ENCODE measurements at places on chromosomes 16 and 17.
A peak's percentile ranks its signal among the peaks of the same experiment; 100 is the strongest.

DNA sequence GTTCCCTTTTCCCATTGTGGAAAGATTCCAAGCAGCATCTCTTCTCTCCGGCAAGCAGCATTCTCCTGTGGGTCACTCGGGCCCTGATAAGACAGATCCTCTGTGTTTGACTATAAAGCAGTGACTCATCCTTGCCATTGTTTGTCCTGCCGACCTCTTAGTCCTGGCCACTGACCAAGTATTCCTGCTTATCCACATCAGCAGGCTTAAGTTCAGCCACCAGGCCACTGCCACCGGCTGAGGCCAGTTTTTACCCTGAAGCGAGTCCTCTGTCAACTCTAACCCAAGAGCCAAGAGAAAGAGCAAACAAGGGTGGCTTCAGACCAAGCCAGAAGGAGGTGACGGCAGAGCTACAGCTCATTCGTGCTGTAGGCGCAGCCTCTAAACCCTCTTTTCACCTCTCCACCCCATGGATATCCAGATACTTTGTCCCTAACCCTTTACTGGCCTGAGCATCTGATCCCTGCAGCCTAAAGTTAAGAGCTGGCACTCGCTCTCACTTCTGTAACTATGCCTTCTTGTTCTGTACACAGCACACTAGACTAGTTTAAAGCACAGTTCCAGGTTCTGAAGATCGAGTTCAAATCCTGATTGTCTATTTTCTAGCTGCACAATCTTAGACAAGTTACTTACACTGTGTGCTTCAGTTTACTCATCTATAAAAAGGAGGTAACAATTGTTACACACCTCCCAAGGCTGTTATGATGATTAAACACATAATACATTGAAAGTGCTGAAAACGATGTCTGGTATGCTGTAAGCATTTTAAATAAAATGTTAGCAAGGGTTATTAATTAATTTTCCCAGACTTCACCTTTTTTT lies 31.0 kb downstream of the SOX9 start:
- DNase-seq: no peak

- DNase-seq: peak; percentile 8
Measured at GRCh38 chr17:51487947-51488346, 227.6 kb downstream of the UTP18 start.

GRCh38 chr16:83623091-83623730 lies 184.6 kb upstream of the HSBP1 start:
- DNase-seq: no peak

DNA sequence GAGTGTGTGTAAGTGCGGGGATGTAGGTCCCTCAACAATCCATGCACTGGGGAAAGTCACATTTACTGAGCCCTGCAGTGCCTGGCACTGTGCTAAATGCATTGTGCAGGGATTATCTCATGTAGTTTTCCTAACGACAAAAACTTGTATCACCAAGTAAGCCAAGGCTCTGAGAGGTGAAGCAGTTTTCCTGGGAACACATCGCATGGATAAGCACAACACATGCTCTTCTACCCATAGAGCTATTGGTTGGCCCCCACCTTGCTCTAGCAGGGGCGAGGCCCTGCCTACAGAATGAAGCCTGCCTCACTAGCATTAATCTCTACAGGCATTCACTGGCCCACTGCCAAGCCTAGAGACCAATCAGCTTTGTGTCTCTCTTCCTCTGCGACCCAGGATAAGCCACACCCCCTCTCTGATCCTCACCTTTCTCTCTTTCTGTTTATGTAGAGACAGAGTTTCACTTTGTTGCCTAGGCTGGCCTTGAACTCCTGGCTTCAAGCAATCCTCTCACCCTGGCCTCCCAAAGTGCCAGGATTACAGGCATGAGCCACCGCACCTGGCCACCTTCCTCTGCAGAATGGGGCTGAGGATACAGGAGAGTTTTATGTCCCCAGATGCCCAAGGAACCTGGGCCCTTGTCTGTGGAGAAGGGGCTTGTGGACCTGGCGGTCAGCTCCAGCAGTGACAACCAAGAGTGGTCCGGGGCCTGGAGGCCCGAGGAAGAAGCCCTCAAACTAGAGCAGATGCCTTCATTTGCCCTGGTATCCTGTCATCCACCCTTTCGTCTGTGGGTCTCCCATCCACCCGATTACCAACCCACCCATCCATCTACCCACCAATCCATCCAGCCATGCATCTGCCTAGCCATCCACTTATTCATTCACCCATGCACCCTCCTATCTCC lies 12.8 kb downstream of the CDH16 start:
- DNase-seq: peak; percentile 11

GRCh38 chr17:20916383-20916782 lies 126.4 kb downstream of the USP22 start:
- no peak for DNase-seq

GRCh38 chr17:46262271-46262670 lies 32.7 kb upstream of the LRRC37A start:
- no peak for DNase-seq

- no peak for DNase-seq
Measured at GRCh38 chr16:86044241-86044671, 145.3 kb downstream of the IRF8 start.

DNA sequence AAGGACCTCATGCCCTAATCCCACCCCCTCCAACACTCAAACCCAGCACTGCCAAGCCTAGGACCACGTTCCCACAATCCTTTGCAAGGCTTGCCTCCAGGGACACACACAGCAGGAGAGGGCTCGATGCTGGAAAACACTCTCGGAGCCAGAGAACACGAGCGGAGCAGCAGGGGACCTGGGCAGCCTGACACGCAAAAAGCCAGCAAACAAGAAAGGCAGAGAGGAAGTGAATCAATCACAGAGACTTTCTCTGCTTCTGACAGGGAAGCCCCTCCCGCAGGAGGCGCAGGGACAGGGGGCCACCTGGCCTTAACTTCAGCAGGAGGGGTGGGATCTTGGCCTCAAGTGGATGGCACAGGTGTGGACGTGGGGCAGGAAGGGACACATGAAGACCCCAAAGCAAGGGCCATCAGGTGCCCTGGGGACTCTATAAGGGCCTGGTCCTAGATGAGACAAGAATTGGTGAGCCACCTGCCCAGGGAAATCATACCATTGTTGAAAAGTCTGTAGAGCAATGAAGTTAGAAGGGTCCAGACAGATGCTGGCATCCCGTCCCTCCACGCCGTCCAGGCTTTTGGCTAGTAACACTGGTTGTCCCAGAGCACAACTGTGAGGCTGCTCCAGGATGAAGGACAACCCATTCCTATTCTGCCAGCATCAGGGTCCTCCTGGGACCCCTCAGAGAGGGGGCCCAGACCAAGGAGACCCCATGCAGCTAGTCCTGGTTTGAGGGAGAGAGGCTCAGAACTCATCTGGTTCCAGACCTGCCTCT lies 2.2 kb downstream of the SDK2 start:
- DNase-seq: no peak

DNA sequence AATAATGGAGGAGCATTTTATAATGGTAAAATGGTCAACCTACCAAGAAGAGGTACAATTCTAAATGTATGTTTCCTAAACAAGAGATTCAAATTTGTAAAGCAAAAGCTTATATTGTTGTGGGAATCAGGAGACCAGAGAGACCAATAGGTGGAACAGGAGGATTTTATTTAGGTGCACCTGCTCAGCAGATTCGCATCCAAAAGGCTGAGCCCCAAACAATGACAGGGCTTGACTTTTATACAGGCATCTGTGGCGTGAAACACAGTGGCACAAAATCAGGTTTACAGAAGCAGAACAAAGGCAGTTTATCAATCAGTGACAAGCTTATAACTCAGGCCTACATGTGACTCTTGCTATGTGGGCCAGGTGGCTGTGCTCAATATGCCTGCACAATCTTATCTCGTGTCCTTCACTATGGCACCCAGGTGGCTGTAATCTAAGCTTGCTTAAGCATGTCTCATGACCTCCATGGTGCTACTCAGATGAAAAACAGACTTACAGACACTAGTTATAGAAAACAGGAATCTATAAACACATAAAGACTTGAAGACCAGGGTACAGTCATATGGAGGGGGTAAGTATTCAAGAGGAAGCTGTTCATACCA lies 780.2 kb upstream of the CA10 start:
- no peak for DNase-seq

DNA sequence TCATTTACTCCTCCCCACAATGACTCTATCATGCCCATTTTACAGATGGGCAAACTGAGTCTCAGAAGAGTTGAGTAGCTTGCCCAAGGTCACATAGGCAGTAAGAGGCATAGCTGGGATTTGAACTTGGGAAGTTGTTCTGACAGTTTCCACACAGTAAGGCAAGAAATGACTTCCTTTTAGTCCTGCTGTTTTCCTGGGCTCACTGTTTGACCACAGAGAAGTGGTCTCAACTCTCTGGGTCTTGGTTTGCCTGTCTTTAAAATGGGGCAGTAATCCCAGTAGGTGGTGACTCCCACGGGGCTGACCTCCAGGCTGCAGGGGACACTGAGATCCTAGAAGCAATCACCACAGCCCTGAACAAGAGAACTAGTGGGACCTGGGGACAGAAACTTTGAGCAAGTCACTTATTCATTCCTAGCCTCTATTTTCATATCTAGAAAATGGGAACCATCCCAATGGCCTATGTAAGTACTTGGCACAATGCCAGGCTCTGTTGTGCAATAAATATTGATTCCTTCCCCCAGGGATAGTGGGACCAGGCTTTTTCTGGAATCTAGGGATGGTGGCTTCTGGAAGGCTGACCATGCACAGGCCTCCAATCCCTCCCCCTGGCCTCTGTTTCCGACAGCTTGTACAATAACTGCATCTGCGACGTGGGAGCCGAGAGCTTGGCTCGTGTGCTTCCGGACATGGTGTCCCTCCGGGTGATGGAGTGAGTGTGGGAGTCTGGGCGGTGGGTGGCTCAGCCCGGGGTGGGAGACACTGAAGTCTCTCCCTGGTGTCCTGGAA lies 20.5 kb downstream of the DEXI start:
- no peak for DNase-seq

DNA sequence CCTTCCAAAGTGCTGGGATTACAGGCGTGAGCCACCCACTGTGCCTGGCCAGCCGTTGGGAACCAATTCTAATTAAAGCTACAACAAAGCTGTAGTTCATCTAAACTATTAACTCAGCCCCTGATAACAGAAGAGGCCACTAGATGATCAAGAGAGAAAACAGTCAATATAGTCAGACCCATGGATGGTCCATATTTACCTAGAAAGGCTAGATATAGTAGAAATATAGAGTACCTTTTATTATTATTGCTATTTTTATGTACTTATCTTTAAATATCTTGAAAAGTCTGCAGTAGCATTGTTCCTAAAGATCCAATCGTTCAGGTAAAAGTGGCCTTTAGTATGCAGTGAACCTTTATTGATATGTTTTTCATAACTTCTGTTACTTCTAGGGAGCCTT lies 43.2 kb downstream of the RNF213 start:
- DNase-seq: no peak

DNA sequence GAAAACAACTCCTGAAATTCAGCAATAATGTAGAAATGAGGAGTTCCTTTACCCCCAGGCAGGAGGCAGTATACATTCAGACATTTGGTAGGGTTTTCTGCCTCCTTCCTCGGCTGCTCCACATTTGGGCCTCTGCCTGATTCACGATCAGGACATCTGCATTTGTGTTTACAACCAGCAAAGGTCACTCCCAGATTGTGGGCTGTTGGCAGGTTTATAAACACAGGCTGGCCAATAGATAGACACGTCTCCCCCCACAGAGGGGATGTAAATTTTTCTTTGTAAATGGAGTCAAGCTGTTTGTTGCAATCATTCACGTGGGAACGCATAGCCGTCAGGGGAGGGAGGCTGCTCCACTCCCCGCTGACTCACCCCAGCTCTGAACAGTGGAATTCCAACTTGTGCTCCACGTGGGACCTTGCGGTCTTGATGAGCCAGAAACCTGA lies 252.1 kb upstream of the N4BP1 start:
- DNase-seq: no peak

- DNase-seq: no peak
Measured at GRCh38 chr16:72884573-72884972, 163.4 kb downstream of the ZFHX3 start.

DNA sequence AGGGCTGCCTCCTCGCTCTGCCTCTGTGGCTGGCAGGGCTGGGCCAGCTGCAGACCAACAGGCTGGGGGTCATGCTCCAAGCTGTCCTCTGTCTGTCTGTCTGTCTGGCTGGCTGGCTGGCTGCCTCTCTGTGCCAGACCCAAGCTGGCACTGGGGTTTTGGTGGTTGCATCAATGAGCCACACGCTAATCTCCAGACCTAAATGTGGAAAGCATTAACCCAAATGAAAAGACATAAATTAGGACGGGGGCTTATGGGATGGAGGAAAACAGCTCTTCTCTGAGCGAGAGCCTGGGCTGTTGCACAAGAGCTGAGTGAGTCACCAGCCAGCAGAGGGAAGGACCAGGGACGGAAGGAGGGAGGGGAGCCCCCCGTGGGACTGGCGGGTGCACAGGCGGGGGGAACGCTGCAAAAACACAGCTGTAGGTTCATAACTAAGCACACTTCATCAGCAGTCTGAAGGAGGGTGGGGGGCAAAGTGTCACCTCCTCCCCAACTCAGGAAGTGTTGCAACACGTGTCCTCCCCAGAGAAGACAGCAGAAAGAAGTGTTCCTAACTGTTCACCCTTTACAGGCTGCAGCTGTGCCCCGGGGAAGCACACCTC lies 83.4 kb downstream of the GAS7 start:
- DNase-seq: peak; percentile 85

GRCh38 chr17:42889809-42890208 lies 10.8 kb upstream of the G6PC1 start:
- no peak for DNase-seq

GRCh38 chr17:19348081-19348650 lies 14.4 kb downstream of the B9D1 start:
- no peak for DNase-seq
